Caki2 (cell line): ENCODE measurements at places on chromosomes 7 and 10. TPM values are rescaled to one million over a fixed set of nuclear protein-coding genes. Genes with fewer than 3 reads are reported as not detected.

GRCh38 chr7:2116989-2117591 lies 115.7 kb downstream of the MAD1L1 start:
- DNase-seq = no peak

DNA sequence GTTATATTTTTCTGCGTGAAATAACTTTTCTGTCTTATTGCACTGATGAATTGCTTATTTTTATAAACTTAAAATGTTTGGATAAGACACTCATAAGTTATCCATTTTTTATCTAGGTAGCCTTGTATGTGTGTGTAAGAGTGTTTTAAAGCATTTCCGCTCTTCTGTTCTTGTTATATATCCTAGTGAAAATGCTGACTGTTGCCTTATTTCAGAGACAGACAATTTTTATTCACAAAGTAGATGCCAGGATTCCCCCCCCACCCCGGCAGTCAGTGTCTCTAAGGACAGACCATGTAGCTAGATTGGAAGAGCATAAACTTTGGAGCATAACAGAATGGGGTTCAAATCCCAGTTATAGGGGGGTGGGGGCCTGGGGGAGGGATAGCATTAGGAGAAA lies 1.6 kb downstream of the SMC3 start:
- no peak for DNase-seq

DNA sequence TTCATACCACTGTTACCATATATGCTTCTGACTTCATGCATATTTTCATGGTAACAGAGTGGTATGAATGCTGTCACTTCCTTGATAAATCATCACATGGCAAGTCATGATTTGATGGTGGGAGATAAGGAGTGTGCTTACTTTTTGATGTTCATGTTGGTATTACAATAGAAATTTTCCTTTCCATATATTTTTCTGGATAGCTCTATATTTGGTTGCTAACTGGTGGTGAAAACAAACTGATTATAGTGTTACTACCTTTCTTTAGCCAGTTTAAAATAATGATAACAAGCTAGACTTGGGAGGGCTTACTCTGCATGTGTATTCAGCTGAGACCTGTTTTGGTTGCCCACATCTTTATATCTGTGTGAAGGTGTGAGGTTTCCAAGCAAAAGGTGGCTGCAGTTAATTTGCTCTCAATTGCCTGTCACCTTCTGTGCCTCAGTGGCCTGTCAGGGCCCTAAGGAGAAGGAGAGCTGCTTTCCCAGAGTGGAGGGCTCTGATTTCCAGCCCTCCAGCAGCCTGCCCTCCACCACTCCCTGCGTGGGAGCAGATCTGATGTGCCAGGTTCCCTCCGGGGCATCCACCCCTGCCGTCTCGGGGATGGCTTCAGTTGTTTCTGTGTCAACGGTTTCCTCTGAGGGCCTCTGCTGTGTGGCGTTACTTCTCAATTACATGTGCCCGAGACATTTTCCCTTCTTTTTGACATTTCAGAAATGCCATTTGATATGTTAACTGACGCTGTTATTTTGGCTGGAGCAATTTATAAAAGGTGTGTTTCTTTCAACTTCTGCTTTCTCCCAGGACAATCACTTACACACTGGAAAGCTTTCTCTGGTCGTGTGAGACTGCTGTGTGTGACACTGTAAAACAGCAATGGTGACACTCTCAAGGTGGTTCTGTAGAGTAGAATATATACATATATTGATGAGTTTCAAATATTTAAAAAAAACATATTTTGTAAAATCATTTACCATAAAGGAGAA lies 107.7 kb upstream of the KLF6 start:
- no peak for DNase-seq

- no peak for DNase-seq
Measured at GRCh38 chr7:81839708-81840369, 70.0 kb upstream of the HGF start.

DNA sequence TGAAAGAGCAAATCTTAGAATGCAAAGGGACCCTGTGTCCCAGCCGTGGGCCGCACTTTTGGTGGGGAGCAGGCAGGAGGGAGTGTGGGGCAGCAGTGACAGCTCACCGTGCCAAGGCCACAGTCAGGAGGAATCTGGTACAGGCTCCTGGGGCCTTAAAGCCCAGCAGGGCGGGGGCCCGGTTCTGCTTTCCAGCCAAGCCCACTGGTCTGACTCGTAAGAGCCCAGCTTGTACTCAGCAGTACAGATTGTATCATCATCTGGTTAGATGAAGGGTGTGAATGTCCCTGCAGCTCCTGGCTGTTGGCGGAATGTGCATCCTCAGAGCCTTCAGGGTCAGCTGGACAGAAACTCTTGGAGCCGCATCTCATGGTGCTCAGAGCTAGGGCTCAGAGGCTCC lies 30.5 kb upstream of the TRIM8 start:
- no peak for DNase-seq

GRCh38 chr10:73044378-73045285 lies 52.0 kb downstream of the P4HA1 start:
- peak; percentile 12 for DNase-seq

GRCh38 chr7:133978502-133979295 lies 148.4 kb upstream of the LRGUK start:
- no peak for DNase-seq

- no peak for DNase-seq
Measured at GRCh38 chr10:93462881-93463280, 19.3 kb downstream of the MYOF start.

GRCh38 chr10:68553138-68553537 lies 7.0 kb upstream of the TET1 start:
- DNase-seq = no peak

- no peak for DNase-seq
Measured at GRCh38 chr7:102024005-102024768, 206.8 kb downstream of the CUX1 start.

DNA sequence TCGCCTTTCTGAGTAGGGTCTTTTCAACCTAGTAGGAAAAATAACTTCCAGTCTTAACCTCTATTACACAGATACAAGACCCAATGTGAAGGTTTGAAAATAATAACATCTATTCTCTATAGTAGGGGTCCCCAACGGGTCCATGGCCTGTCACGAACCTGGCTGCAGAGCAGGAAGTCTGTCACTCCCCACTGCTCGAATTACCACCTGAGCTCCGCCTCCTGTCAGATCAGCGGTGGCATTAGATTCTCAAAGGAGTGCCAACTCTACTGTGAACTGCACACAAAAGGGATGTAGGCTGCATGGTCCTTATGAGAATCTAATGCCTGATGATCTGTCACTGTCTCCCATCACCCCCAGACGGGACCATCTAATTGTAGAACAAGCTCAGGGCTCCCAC lies 7.4 kb downstream of the YWHAG start:
- DNase-seq = no peak

DNA sequence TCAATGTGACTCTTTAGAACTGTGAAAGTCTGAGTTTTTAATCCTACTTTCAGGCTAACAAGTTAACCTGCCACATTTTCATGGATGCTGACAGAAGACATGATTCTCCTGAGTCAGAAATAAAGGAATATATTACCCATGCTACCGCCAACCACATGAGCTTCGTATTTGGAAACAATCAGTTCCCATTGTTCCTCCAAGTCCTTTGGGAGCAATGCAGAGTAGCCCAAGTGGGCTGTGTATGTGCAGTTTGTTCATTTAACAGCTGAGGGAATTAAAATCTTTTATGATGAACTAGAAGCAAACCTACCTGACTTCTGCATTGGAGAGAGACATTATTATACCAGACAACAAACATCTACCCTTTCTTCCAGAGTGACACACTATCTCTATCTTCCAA lies 169.3 kb upstream of the BET1 start:
- DNase-seq = no peak

GRCh38 chr7:31646942-31647341 lies 40.1 kb upstream of the PPP1R17 start:
- DNase-seq = no peak

GRCh38 chr7:19470031-19470430 lies 238.8 kb downstream of the POLR1F start:
- no peak for DNase-seq

DNA sequence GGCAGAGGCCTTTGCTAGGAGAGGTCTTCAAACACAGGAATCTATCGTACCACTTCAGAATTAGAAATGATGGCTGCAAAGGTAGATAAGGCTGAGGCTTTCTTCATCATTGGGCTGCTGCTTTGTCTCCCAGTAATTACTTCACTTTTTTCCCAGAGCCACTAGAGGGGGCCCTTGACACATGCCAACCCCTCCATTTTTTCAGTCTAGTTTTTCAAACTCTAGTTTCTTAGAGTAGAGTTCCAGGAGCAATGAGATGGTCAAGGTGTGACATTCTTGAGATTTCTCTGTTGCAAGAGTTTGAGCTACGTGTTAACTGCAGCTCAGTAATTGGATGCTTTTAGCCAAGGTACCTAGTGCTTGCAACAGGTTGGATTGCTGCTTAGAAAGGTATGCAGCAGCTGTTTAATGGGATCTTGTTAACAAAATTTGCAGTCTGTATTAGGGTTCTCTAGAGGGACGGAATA lies 33.8 kb upstream of the RBM20 start:
- peak; percentile 70 for DNase-seq

- no peak for DNase-seq
Measured at GRCh38 chr10:123377883-123378282, 223.7 kb downstream of the BUB3 start.

DNA sequence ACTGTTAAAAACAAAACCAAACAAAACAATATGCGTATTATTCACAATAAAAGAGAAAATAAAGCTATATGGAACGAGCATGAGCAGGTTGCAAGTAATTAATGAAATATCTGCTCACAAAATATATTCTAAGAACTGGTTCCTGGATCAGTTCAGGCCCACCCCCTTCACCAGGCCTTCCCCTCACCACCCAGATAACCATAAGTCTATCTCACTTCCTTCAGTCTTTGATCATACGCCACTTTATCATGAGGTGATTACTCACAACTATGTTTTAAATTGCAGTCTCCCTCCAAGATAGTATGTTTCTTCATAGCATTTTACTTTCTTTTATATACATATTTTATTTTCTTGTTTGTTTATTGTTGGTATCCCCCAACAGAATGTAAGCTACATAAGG lies 263.1 kb upstream of the HGF start:
- no peak for DNase-seq

DNA sequence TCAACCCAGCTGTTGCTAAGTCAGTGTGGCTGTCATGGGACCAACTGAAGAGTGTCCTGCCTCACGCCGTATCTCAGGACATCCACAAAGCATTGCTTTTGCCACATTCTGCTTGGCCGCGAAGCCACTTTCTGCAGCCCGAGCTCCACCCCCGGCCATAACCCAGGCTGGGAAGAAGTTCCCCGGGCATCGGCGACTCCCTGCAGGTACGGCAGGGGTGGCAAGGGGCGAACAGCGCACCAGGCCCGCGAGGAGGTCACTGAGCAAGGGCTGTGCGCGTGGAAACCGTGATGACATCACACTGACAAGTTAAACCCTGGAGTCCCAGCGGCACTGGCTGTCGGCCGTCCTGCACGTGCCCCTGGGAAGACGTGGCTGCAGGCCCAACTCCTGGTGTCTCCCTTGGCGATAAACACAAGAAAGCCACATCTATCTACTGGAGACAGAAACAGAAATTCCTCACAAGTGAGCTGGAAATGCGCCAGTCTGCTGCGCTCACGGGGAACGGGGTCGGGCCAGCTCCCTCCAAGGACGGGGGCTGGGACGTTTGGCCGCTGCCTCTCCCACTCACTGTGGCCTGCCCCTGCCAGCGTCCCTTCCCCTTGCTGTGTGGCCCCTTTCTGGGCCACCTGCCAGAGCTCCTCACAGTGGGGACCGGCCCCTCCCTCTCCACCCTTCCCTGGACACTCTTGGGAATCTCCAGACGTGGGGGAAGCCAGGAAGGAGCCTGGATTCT lies 326.3 kb downstream of the DNAJB6 start:
- DNase-seq = no peak

DNA sequence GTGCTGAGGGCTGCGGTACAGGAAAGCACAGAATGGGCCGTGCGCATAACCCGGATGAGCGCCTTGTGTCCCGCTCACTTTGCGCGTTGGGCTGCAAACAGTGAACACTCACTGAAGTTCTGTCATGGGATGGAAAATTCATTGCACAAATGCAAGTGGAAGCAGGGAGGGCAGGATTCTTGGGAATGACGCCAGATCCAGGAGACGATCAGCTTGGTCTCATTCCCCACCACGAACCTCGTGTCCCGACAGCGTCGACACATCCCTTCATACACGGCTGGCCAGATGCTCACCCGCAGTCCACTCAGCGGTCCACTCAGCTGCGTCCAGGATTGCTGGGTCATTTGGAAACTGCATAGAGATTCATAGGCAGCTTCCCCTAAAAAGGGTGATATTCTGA lies 607.1 kb downstream of the SDK1 start:
- no peak for DNase-seq

DNA sequence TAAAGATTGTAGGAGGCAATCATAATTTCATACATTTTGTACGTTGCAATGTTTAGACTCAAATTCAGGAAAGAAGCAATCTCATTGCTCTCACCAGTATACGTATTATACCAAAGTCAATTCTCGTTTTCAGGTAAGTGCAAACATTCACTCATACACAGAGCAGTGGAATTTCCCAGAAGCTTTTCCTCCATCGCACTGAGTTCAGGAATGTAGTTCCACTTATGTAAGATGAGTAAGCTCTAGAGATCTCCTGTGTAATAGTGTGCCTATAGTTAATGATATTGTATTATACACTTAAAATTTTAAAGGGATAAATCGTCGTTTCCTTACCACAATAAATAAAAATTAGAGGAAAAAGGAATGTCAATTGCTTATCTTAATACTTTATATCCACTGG lies 470.8 kb upstream of the KCND2 start:
- no peak for DNase-seq

- peak; percentile 38 for DNase-seq
Measured at GRCh38 chr7:47968847-47969774, 10.3 kb downstream of the HUS1 start.

Gene GPR15LG
- total RNA-seq = not detected in 2 replicates

Gene CALD1
- total RNA-seq = 10.2 and 11.1 TPM in 2 replicates

Gene CYP3A4
- not detected in 2 replicates for total RNA-seq

Gene SPDYE16
- 2.2 TPM in 1 of 2 replicates, not detected in the other for total RNA-seq

Gene DNAJC9
- total RNA-seq = 35.6 and 39.1 TPM in 2 replicates

Gene PNLIPRP1
- not detected in 2 replicates for total RNA-seq

Gene ANTXRL
- not detected in 2 replicates for total RNA-seq

Gene OR13A1
- not detected in 2 replicates for total RNA-seq

Gene GPR37
- total RNA-seq = not detected in 2 replicates

Gene GPRIN2
- 4.3 and 6.3 TPM in 2 replicates for total RNA-seq

Gene RALA
- 20.9 and 21.5 TPM in 2 replicates for total RNA-seq

Gene GSTO2
- 2.8 and 15.1 TPM in 2 replicates for total RNA-seq
